ENCODE measurements at places on chromosomes 13 and 19.

- no peak for DNase-seq
Measured at GRCh38 chr19:2076526-2076944, 19.6 kb downstream of the MOB3A start.

DNA sequence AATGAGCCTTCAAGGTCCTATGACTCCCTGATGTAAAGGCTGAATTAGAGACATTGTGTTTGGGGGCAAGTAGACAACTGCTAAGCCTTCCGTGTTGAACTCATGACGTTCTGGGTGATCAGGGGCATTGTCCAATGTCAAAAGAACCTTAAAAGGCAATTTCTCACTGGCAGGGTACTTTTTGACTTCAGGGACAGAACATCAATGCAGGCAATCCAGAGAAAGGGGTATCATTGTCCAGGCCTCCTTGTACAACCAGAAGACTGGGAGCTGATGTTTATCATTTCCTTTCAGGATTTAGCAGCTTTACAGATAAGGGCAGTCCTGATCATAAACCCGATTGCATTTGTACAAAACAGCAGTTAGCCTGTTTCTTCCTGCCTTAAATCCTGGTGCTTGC is 25.0 kb upstream of the SMAD9 start:
- DNase-seq: no peak

DNA sequence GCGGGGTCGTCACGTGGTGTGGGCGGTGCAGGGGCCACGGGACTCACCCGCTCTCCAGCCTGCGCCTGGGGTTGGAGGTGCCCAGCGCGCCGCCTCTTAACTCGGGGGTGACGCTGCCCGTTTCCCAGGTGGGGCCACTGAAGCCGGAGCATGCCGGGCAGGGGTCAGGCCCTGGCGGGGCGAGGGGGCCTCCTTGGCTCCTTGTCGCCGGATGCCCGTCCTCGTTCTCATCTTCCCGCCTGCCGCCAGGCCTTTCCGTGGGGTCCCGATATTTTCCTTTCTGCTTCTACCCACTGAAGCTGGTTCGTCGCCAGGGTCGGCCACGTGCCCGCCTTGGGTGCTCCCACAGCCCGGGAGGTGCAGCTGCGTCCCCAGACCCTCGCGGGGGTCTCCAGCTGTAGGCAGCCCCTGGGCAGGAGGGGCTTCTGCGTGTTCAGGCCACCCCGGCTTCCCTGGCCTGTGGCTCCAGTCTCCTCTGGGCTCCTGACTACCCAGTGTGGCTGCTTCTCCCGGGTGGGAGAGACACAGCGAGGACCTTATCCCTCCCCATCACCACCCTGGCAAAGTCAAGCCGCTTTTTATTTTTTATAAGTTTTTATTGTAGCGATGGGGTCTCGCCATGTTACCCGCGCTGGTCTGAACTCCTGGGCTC is 772 bp downstream of the FAM174C start:
- no peak for DNase-seq

DNA sequence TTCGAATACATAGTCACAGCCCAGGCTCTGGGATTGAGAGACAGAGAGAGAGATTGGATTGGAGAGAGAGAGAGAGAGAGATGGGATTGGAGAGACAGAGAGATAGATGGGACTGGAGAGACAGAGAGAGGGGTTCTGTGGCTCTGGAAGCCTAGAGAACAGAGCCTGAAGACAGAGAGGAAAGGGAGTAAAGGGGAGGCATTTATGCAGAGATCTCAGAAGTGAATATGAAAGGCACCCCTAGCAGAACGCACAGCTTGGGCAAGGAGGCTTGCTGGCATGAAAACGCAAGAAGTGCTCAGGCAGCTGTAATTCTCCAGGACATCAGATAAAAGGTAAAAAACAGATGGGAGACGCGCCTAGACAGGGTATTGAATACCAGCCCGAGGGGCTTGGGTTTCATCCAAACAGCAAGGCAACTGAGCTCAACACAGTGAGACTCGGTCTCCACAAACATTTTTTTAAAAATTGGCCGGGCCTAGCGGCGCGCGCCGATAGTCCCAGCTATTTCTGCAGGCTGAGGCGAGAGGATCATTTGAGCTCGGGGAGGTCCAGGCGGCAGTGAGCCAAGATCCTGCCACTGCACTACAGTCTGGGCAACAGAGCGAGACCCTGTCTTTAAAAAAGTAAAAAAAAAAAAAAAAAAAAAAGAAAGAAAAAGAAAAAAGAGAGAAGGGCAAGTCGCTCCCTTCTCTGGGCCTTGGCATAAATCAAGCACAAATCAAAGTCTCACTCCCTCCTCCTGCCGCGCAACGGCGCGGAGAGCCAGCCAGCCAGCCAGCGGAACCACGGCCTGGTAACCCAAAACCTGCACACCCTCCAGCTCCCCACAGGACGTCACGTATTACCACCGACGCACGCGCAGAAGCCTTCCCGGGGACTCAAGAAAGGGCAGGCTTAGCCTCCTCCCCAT is 774 bp upstream of the PPP2R1A start:
- DNase-seq: no peak

GRCh38 chr13:51746802-51747201 is 57.2 kb downstream of the DHRS12 start:
- no peak for DNase-seq

- no peak for DNase-seq
Measured at GRCh38 chr13:95644601-95645052, at the start of gene DZIP1. Gene DZIP1, minus strand, starts transcription at chr13:95644706. Its CDS starts 2,677 bp downstream, at chr13:95642029.

GRCh38 chr19:13018035-13018914 is 23.0 kb downstream of the NFIX start:
- no peak for DNase-seq

DNA sequence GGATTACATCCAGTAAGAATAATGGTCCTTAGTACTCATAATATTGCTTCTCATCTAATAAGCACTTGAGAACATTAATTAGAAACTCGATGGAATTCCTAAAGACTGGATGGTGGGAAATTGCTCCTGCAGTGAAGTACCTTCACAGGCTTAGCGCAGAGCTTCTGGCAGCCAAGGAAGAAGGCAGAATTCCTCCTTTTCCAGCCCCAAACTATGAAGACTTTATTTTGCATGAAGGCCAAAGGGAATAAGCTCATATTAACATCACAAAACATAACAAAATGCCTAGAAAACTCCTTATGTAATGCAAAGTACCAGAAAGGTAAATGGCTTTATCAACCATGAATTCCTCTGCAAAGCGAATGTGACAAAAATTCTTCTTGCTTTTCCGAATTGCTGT is 336.1 kb downstream of the DNAJC15 start:
- DNase-seq: no peak

DNA sequence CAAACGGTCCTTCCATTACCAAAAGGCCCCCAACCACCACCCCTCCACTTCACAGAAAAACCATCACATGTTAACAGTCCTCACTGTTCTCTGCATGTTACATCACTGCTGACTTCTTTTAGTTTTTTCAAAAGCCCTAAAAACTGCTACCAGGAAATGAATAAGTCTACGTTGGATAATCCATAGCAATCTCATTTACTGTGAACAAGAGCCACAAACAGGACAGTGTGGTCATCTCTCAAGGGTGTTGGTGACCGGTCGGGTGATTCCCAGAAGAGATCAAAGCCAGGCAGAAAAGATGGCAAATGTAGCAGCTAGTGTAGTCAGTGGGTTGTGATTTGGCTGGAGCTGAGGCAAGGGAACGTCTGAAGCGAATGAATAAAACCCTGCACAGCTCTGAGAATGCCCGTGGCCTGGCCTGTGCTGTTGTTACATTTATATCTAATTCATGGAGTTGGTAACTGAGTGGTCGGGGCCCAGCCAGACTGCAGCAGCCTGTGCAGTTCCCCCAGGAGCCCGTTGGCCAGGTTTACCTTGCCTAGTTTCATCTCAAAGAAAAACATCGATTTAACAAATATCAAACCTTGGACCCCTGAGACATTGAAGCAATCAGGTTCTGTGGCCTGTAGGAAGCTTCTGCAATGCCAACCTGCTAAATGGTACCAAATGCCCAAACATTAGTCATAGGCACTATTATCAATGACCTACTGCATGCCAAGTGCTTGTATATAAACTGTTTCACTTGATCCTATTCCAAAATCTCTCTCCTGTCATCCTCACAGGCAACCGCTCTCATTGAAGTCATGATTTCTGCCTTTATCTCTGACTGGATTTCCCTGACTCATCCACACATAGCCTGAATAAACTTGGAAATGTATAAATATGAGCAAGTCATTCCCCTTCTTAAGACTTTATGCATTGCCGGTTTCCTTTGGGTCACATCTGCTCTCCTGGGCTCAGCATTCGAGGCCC is 153.8 kb upstream of the SERP2 start:
- no peak for DNase-seq

GRCh38 chr13:113187263-113187669 is 21.2 kb downstream of the PCID2 start:
- peak; percentile 15 for DNase-seq

DNA sequence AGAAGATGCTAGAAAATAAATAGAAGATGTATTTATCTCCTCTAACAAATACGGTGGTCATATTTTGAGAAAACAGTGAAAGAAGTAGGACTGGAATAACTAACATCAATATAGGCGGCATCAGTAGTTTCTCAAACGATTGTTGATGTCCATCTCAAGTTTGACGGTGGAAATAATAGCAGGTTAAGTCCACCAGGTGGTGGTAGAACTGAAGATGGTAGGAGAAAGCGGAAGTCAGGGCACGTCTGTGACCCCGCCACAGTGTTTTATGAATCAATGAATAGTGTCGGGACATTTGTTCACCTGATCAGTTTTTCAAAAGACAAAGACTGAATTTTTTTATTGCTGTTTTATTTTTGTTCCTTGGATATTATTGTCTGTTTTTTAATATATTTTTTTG is 706.4 kb upstream of the SLC10A2 start:
- DNase-seq: no peak

DNA sequence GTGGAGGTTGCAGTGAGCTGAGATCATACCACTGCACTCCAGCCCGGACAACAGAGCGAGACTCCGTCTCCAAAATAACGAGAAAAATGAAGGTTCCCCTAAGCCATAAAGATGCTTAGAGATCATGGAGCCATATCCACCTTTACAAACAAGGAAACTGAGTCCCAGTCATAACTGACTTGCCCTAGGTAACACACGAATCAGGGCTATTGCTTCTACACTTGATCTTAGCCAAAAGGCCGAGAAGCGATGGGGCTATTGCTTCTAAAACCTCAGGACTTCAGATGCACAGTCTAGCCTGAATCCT is 3.2 kb downstream of the DBP start:
- DNase-seq: no peak

- no peak for DNase-seq
Measured at GRCh38 chr19:3224346-3225168, at the start of gene CELF5. Gene CELF5, plus strand, starts transcription at chr19:3224661. Its CDS starts 79 bp downstream, at chr19:3224740.
